Activated CD4-positive, alpha-beta T cell treated with anti-CD3 and anti-CD28 coated beads, Interleukin-2, Interleukin-6, amounts not matched to agents 100 ng/mL and 50 ng/mL, durations not matched to agents 16 hours and 8 hours (primary cell): ENCODE measurements at places on chromosomes 1 and 21.

DNA sequence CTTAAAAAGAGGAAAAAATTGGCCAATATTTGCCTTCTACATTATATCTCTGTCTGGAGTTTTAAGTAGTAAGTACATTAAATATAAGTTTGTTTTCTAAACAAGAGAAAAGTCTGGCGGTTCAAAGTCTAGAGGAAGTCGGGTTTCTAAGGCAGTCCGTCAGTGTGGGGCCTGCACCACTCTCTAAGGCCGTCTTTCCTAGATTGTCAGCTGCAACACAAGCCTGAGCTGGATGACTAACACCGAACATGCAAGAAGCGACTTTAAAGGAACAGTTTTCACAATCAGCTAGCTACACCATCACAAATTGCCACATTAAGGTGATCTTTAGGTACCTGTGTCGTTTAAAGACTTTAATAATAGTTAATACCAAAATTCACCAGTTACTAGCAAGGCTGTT, 19.6 kb downstream of the CCSAP start:
- no peak for DNase-seq

- no peak for DNase-seq
Observed at GRCh38 chr1:213997038-213997771, 9.4 kb downstream of the PROX1 start.

DNA sequence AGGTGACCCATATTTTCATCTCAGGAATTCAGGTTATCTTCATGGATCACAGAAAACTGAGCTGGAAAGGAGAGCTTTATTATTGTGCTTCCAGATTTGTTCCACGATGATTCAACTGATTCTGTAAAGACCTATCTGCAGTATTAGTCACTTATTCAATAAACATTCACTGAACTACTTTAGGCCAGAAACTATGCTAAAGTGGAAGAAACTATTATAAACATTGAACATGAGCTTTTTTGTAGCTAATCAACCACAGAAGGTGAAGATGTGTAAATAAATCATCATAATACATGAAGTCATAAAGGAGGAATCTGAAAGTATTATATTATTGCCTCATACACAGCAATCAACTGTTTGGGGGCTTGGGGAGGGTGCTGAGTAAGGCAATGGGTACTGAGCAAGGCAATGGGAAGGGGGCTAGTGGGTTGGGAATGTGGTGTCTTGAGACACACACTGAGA, 30.6 kb upstream of the EXO1 start:
- DNase-seq, result no peak

- no peak for DNase-seq
Observed at GRCh38 chr1:22332424-22332717, 119.3 kb upstream of the ZBTB40 start.

DNA sequence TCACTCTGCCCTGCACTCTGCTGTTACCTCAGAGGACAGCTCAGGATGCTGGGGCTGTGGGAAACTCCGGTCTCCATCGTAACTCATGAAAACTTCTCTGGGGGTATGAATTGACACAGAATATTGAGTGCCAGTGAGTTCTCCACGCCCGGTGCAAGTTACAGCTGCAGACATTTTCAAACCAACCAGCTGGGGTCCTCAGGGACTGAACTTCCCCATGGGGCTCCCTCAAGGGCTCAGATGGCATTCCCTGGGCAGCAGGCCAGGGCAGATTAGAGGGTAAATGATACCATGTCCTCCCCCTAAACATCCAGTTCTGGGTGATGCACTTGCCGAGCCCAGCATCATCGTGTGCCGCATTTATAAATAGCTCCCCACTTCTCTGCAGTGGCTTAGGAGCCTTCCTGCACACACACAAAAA, 27.8 kb upstream of the CCSAP start:
- DNase-seq, result no peak

DNA sequence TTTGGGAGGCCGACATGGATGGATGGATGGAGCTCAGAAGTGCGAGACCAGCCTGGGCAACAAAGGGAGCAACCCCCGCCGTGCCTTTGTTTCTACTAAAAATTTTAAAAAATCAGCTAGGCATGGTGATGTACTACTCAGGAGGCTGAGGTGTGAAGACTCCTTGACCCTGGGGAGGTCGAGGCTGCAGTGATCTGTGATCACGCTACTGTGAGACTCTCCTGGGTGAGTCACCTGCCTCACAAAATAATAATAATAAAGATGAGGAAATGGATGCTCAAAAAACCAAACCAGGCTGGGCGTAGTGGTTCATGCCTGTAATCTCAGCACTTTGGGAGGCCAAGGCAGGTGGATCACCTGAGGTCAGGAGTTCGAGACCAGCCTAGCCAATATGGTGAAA, 19.2 kb downstream of the DSTYK start:
- DNase-seq, result no peak

DNA sequence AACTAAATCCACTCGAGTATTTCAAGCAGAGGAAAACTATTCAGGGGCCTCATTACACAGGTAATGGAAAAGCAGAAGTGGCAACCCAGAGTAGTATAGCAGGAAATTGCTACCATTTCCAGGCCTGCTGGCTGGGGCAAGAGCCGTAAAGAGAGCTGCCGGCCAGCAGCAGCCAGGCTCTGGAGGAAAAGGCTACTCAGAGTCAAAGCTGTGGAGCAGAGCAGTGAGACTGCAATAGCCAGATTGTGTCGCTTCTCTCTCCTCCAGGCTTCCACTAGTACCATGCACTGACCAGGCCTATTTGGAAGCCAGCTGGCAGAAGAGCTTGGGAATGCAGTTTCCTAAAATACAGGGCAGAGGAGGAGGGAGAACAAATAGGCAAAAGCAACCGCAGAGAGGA, 155.5 kb downstream of the OMA1 start:
- DNase-seq, result no peak

DNA sequence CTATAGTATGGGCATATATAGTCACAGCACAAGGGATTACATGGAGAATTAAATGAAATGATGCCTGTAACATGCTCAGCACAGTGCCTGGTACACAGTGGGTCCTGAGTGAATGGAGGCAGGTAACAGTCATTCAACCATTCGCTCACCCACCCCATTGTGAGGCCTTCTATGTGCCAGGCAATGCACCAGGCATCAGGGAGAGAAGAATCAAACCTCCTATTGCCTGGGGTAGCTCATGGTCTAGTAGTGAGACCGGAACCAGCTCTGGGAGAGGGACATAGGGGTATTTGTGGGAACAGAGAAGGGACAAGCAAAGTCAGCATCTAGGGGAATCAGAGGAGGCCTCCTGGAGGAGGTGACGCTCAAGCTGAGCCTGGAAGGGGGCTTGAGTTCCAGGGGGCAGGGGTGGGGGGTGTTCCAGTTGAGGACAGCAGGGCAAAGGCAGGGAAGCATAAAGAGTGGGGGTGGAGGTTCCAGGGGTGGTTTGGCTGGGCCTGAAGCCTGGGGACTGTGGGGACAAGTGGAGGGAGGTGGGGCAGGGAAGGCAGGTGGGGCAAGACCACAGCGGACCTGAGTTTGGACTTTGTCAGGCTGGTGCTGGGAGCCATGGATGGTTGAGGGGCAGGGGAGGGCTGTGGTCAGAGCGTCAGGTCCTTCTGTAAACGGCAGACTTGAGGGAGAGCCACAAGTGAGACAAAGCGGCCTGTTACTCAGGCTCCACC, 591.6 kb downstream of the PTPRU start:
- no peak for DNase-seq

- DNase-seq, result no peak
Observed at GRCh38 chr1:10776190-10776905, 20.1 kb downstream of the CASZ1 start.

DNA sequence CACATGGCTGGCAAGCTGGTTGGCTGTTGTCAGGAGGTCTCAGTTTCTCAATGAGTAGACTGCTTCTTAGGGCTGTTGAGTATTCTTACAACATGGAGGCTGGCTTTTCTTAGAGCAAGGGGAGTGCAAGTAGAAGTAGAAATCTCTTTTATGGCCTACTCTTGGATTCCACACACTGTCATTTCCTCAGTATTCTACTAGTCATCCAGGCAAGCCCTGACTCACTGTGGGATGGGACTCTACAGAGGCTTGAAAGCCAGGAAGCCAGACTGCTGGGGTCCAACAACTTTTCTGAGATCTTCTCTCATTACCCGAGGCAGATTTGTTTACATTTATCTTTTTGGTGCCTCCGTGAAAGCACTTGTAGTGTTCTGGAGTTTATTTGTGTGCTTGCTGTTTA, 196.2 kb upstream of the APP start:
- no peak for DNase-seq

DNA sequence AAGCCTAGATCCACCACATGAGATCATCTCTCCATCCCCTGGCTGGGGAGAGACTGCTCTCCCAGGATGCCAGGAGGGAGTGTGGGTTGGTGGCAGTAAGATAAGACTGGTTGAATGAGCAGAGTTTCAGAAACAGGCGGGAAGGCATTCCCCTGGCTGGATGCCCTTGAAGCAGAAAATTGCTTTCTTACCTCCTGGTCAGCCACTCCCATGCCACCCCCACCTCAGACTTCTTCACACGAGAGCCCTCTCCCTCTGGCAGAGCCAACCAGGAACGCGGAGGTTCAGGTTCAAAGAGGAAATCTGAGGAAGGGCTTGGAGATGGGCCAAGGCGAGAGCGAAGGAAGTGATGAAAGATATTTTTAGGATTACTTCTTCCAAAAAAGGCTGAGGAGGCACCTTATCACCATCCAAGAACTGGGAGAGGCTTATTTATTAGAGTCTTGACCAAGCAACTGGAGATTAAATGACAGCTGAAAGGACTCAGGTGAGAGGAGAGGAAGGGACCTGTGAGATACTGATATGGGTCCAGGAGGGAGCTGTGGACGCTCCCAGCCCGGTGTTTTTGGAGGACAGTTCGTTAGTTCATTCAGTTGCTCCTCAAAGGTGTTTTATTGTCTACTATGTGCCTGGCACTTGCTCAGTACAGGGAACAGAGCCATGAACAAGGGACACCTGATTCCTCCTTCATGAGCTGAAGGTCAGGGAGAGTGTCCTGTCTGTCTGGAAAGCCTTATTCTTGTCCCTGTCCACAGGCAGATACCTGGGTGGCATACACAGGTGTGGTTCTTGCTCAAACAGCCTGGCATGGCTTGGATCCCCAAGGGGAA, 18.9 kb upstream of the SLC26A9 start:
- DNase-seq, result no peak

DNA sequence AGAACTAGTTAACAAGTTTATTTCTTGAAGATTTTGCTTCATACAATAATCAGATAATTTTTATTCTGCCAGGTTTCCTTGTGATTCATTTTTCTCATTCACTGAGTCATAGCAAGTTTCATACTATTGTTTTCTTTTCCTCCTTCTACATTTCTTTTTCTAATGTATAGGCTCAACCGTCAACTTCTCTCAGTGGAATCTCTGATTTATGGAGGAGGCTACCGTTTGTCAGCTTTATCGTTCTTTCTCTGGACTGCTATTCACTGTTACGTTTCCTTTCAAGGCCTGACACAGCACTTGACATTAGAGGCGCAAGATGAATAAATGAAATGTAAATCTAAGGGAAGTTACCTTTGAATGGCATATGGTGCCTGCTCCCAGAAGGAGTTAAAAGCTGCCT, 284.3 kb upstream of the NR5A2 start:
- no peak for DNase-seq

DNA sequence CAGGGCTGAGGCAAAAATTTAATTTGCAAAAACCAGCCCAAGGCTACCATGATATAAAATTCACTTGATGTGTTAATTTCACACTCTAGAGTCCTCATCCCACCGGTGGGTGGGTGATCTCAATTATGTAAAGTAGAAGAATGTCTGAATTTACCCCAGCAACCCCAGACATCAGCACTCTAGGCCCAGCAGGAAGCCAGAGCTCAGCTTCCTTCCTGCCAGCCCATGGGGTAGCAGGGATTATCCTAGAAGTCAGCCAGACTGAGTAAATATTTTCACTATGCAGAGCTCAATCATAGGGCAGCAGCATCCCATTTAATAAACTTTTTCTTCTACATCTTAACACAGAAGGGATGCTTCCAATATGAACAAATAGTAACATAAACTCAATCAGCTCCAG, 71.0 kb downstream of the SIPA1L2 start:
- no peak for DNase-seq

- peak; percentile 41 for DNase-seq
Observed at GRCh38 chr1:200654660-200655059, 15.0 kb downstream of the DDX59 start.

DNA sequence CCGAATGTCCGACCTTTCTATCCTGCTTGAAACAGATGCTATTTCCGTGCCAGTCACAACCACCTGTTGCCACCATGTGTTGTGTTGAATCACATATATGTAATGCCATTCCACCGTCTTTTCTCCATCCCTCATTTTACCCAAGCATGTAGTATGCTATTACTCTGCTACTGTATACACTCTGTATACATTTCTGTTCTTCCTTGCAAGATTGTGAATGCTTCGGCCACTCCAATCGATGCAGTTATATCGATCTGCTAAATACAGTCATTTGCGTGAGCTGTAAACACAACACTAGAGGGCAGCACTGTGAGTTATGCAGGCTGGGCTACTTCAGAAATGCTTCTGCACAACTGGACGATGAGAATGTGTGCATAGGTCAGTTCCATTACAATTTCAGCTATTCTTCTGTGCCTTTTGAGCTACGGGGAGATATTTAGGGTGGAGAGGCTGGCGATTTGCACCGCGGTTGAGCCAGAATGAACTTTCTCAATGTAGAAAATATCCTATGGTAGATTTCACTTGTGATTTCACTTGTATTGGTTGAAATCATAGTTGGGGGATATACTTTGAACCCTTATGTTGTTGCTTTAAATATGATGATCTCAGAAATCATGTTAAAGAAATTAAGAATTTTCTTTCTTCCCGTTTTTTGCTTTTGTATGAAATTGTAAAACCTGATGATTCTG, 289.8 kb downstream of the NTNG1 start:
- DNase-seq, result peak; percentile 59

GRCh38 chr1:84997667-84998600, 1.0 kb upstream of the MCOLN2 start:
- DNase-seq, result peak; percentile 31

DNA sequence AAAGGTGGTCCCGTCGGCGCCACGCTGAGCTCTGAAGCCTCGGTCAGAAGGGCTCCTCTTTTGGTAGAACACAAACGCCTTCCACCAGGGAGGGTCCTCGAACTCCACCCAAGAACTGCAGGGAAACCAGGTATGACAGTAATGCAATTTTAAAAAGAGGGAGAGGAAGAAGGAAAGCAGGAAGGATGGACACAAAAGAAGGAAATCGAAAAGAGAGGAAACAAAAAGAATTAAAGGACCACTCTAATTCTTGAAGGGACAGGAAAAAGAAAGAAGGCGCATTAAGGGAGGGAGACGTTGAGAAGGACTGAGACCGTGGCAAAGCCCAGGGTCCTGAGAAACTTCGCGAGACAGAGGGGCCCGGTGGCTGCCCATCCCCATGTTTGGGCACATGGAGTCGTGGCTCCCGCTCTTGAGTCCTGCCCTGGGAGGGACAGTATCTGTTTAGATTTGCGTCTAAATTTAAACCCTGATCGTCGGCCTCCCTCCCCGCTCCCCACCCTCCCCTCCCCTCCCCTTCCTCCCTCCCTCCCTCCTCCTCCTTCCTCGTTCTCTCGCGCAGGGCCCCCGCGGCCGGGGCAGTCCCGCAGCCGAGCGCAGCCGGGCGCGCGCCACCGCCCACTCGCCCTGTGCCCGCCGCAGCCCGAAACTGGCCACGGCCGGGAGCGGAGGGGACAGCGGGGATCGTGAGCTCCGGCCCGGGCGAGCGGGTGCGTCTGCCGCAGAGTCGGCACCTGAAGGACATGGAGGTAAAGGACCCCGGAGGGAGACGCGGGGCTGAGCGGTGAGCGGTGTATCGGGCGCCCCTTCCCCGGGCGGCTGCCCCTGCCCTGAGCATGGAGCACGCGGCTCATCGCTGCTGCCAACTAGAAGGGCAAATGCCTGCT, at the start of gene RCSD1:
Gene RCSD1, plus strand, starts transcription at position 552 of the 887 bp plus-strand sequence. Its CDS starts 192 bp downstream, at position 744.
- peak; percentile 82 for DNase-seq
